ENCODE measurements at places on chromosomes 2 and 18.

- peak; percentile 6 for DNase-seq
These were observed 35.2 kb downstream of the TMEM163 start for GRCh38 chr2:134683561-134684112.

GRCh38 chr2:223090540-223091235, 38.7 kb downstream of the KCNE4 start:
- DNase-seq: no peak

GRCh38 chr2:51000849-51001617, 30.9 kb downstream of the NRXN1 start:
- no peak for DNase-seq

DNA sequence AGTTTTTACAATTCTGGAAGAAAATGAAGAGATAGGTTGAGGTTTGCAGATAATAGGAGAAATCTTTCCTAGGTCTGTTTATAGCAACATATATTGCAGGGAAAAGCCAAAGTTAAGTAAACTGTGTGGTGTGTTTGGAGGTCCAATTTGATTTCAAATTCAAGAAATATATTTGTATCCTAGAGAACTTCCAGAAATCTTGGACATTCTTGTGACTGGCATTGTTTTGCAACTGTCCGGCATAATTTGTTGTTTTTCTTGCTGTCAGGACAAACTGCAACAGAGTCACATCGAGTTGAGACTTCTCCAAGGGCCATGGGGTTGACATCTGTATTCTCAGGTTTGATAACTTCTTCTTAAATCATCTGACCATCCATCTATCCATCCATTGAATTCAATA, 170.9 kb upstream of the ZEB2 start:
- DNase-seq: no peak

GRCh38 chr18:13556502-13556901, 169.9 kb downstream of the FAM210A start:
- DNase-seq: no peak

GRCh38 chr2:105574796-105575344, 169.8 kb upstream of the NCK2 start:
- DNase-seq: no peak

DNA sequence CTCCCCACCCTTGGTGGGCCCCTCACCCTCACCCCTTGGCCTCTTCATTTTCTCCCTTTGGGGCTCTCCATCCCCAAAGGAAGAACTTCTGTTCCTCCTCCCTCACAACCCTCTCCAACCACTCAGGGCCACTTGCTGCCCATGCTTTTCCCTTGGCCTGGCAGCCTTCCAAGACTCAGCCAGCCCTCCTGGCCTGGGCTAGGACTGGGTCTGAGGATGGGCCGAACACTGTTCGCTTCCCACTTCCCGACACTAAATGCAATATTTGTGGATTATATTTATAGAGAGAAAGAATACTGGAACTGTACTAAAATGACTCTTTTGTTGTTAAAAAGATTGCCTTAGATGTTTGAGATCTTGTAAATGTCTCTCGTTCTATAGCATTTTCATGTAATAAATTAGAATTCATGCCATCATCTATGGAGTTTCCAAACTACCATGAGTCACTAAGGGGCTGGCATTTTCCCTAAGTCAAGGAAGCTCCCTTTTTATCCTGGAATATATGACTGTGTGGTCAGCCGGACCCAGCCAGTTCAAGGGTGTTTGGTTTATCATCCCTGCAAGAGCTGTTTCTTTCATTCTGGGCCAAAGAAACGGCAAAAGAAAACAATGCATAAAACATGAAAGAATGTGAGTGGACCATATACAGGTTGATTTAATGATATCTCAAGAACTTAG, 3.8 kb downstream of the CXCR2 start:
- DNase-seq: peak; percentile 5

GRCh38 chr2:119544075-119544938, at the start of gene CFAP221:
CFAP221 (plus strand) TSS chr2:119544449; CDS start chr2:119546132, 1,683 bp downstream.
- peak; percentile 55 for DNase-seq

GRCh38 chr2:45643543-45644542, 7.6 kb upstream of the PRKCE start:
- peak; percentile 65 for DNase-seq

DNA sequence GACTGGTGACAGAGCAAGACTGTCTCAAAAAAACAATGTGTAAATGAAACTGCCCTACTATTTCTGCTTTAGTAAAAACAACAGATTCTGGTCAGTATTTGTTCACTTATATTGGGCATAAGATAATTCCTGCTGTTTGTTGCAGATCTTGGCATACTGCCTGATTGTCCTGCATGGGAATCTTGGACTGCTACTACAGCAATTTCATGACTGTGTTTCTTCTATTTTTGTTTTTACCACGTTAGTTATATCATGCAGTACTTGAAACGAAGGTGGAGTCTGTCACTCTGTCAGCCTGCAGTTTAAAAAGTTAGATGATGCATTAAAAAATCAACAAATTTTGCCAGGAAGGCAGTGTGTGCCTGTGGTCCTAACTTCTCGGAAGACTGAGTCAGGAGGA, 14.2 kb upstream of the CLASP1 start:
- no peak for DNase-seq

- DNase-seq: no peak
These were observed 1305.5 kb upstream of the NXPH2 start for GRCh38 chr2:140085674-140086073.

- DNase-seq: no peak
These were observed 162.7 kb downstream of the DYSF start for GRCh38 chr2:71615767-71616730.

GRCh38 chr18:58045242-58046092, 1.4 kb downstream of the NEDD4L start:
- DNase-seq: peak; percentile 57

DNA sequence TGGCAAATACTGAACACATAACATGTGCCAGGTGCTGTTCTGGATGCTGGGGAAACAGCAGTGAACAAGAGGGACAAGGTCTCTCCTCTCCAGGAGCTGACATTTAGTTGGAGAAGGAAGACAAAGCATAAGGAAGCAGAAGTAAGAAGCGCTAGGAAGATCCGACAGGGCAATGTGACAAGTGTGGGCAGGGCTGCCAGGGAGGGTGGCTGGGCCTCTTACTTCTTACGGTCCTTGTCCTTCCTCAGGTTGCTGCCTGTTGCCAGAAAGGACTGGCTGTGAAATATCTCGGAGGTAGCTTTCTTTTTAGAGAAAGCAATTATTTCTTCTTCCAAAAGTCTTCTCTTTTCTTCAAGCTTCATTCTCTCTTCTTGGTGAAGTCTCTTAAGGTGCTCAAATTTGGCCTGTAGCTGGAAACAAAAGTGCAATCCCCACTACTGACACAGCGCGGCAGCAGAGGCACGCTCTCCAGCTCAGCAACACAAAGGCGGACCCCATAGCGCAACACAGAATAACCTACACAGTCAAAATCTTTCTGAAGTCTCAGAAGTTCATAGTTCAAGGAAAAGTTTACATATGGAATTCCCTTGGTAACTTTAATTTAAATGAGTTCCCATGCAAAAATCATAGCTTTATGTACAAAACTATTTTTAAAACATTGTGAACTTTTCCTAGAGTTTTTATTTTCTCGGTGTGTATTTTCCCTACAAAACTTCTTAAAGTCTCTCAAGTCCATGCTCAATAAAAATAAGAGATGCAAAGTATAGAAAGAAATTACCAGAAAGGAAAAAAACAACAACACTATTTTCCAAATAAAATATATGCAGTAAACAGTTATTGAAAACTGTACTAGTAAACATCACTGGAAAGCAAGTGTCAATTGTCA, 67.7 kb downstream of the SEPTIN10 start:
- peak; percentile 60 for DNase-seq

- peak; percentile 48 for DNase-seq
These were observed 41.5 kb upstream of the RPE start for GRCh38 chr2:209960676-209961630.

- DNase-seq: no peak
These were observed 88.2 kb downstream of the SP3 start for GRCh38 chr2:173876833-173877413.

GRCh38 chr2:138698428-138698827, 81.8 kb downstream of the NXPH2 start:
- no peak for DNase-seq

DNA sequence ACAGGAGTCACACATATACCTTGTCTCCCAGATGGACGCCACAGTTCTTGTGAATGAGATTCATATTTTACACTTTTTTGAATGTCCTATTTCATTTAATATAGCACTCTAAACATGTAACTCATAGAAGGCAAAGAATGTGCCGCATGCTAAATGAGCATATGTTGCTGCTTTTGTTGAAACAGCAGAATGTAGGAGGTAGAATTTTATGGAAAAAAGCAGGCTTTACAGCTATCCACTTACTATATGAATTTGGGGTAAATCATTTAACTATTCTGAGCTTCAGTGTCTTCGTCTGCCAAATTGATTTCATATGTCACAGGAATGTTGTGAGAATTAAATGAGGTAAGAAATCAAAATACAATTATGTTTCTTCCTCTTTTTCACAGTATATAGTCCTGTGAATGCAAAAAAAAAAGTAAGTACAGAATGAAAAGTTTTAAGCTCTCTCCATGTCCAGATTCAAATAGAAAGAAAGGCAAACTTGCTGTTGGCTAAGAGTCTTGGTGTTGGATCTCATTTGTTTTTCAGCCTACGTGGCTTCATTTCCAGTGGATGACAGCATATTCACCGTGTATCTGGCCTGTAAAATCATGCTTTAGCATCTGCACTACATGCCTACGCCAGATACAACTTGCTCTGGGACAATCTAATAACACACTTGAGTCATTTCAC, 154.7 kb upstream of the CNTNAP5 start:
- DNase-seq: no peak

GRCh38 chr2:200051611-200051945, 96.2 kb downstream of the MAIP1 start:
- peak; percentile 8 for DNase-seq

DNA sequence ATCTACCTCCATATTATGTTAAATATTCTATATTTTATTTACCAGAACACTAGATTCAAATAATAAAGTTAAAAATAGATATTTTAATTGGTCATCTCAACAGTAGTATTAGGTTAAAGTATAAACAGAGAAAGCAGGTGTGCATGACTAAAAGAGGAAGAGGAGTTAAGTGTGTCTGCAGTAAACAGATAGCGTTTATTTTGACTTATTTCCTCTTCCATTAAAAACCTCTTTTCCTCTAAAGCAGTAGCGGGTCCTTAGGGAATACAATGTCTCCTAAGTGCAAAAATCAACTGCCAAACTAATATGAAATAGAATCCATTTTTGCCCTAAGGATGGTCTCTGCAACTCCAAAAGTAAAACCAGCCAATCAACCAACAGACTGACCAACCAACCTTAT, 27.7 kb downstream of the EIF2AK3 start:
- no peak for DNase-seq

GRCh38 chr2:92073036-92073814, 2798.0 kb upstream of the TEKT4 start:
- DNase-seq: no peak
